ENCODE measurements at places on chromosomes 7 and 10.
A peak's percentile ranks its signal among the peaks of the same experiment; 100 is the strongest.

DNA sequence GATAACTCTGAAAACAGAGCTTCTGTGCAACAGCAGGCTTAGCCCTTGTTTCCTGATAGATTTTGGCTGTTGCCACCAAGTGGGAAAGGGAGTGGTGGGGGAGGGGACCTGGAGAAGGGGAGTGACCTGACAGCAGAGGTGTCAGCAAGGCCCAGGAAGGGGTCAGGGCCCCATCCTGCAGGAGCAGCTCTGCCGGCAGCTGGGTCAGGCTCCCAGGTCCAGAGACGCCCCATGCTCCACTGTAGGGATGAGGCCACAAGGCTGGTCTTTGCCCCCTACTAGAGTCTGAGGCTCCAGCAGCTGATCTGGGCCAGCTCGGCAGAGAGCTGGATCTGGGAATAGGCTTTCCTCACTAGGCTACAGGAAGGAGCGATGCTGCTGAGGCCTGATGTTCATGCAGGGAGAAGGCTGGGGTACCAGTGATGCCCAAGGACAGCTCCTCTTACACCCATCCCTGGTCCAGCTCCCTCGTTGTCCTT lies 44.0 kb upstream of the ZMIZ1 start:
- DNase-seq, result no peak

GRCh38 chr7:602341-603141 lies 82.9 kb upstream of the PDGFA start:
- DNase-seq, result no peak

DNA sequence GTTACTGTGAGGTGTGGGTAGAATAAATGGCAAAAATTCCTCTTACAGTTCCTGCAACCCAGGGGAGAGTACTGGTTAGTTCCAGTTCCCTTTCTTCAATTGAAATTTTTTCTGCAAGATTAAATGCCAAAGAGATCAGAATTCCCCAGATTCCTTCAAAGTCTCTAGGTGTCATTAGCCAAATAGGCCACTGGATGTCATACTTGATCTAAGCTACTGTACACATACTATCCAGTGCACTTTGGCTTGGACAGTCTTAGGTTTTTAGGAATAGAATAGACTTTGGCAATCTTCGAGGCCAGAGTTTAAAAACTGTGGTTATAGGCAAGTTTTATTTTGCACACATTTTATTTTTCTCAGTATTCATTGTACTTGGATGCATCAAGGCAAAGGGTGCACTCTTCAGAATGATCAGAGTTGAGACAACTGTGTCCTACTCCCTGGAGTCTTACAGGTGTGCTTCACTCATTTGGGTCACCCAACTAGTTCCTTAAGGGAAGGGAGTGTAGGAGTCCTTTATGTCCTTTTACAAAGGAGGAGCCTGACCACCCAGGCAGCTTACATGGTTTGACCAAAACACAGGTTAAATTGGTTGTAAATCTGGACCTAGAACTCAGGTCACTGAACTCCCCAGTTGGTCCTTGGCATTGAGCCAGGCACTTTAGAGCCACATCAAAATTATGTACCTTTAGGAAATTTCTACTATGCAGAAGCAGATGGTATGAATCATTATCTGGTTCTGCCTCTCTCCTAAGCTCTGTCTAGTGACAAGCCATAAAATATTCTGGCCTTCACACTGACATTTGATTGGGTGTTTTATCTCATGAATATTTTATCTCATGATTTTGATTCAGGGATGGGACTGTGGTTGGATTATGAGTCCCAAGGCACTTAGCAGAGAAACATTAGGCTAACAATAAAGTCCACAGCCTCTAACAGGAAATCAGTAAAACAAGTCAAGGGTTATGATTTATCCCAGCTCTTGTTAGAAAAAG lies 49.5 kb downstream of the ASAH2B start:
- DNase-seq, result no peak

DNA sequence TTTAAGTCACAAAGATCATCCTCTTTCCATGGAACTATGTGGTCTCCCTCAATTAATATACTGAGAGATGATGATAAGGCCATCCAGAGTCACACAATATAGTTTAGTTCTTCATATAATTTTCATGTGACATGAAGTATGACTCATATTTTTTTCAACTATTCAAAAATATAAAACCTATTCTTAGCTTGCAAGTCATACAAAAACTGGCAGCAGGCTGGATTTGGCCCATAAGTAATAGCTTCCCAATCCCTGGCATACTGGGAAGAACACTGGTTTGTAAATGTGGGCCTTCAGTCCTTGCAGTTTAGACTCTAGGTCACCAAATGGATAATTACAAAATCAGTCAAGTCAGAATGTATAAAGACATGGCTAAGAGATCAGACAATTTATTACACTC lies 356.6 kb downstream of the PPP1R3A start:
- DNase-seq, result no peak

GRCh38 chr10:115654961-115655360 lies 561.8 kb downstream of the ATRNL1 start:
- no peak for DNase-seq

- no peak for DNase-seq
Observed at GRCh38 chr7:70542750-70543376, 589.1 kb upstream of the GALNT17 start.

GRCh38 chr10:71998840-71999194 lies 34.6 kb downstream of the CHST3 start:
- no peak for DNase-seq

DNA sequence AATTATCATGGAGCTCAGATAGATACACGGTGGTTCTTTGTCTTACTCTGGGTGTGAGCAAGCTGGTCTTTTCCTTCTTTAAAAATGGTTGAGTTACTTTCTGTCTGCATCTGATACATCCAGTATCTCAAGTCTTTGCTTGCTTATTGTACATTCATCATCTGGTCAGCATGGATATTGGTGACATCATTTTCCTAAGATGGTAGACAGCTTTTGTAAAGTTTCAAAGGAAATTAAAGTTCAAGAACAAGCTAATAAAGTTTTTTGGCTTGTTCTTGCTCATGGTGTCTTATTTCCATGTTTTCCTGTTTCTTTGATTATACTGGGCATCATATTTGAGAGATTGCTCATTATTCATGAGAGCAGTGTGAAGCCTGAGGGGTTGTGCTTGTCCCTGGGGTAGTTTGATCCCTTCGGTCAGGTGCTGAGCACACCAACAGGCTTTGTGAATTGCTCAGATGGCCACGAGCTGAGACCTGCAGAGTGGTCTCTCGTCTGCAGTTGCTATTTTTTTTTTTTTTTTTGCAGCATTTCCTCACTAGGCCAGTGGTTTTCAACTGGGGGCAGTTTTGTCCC lies 38.5 kb downstream of the MGMT start:
- DNase-seq, result no peak

DNA sequence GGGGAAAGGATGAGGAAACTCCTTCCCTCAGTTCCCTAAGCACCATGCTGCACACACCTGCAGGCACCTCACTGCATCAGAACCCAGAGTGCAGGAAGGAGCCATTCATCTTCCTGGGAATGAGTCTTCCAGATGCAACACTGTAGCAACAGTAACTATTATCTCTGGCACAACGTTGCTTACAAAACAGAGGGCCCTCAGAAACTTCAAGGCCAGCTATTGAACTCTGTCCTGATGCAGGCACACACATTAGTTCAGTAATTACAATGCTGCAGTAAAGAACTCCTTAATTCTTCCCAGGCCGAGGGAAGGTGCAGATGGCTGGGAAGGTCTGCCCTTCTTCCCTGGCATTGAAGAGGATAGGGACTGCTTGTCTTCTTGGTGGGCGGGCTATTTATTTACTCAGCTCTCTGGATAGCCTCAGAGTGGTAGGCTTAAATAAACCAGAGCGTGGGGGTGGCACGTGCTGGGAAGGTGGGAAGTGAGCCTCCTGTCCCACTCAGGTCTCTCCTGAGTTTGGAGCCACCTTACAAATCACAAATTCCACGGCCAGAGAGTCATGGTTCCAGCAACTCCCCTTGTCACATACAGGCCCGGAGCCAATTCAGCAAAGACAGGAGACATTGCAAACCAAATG lies 125.1 kb upstream of the JCAD start:
- no peak for DNase-seq

- no peak for DNase-seq
Observed at GRCh38 chr7:107312418-107312817, 143.6 kb downstream of the HBP1 start.

DNA sequence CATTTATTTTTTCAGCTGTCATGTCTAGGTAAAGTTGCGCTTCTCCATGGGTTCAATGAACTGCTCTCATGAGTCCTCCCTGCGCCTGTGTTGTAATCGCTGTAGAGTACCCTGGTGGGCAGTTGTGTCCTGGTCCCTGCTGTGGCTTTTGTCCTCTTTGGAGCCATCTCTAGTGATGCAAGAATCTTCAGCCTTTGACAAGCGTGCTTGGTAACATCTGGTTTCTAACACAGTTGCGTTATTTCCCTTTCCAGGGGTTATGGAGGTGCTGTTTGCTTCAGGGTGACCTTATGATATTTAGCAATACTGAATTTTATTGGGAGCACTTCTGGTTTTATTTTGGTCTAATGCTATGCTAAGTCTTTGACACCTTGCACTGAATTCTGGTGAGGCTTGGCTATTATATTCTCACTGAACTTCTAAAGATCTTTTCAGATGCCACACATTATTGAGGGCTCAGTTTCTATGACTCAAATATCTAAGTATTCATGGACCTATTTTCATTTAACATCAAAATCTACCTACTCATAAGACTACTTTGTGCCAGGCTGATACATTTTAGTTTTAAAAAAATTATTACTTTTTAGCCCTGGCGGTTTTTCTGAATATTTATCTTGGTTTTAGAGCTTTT lies 88.6 kb downstream of the FANK1 start:
- no peak for DNase-seq

GRCh38 chr7:43071604-43072003 lies 40.8 kb upstream of the HECW1 start:
- DNase-seq, result no peak

DNA sequence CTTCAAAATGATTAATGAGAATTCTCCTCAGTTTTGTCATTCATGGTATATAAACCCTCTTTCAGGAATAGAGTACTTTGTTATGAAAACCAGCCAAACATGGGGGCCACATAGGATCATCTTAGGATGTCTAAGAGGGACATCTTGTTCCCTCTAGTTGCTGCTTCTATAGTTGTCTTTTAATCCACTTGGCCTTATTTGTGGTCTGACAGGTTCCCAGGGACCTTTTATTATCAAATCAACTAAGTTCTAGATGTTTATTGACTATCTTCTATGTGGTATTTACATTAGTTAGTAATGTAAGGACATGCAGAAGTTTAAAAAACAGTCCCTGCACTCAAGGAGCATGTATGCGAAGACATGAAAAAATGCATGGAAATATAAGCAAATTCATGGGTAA lies 1.6 kb upstream of the ZC3HAV1 start:
- DNase-seq, result no peak

DNA sequence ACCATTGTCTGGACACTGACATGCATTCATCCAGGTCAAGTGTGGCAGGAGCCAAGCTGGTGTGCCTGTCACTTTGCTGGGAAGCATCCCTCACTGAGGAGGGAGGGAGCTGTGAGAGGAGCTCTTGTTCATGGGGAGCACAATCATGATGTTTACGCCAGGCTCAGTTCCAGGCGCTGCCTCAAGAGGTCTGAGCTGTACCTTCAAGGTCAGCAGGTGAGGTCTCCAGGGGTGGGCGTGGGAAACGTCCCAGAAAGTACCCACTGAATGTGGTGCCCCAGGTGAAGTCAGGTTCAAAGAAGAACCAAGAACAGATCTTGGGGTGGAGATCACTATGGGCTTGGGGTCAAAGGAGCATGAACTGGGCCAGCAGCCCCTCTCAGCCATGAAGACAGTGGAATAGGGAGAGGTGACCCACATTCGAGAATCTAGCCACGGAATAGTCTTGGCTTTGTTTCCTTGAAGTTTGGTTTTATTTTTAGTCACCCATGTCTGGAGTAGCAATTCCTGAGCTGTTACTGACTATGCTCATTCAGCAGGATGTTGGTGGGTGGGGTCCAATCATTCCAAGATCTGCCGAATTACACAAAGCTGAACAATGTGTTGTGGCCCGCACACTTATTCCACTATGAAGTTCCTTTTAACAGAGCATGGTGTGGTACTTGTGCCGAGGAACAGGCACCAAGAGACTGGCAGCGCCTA lies 29.3 kb downstream of the NPS start:
- no peak for DNase-seq

- peak; percentile 41 for DNase-seq
Observed at GRCh38 chr7:140364819-140365218, 33.5 kb downstream of the SLC37A3 start.

- DNase-seq, result no peak
Observed at GRCh38 chr7:155797262-155798250, 14.7 kb downstream of the SHH start.

DNA sequence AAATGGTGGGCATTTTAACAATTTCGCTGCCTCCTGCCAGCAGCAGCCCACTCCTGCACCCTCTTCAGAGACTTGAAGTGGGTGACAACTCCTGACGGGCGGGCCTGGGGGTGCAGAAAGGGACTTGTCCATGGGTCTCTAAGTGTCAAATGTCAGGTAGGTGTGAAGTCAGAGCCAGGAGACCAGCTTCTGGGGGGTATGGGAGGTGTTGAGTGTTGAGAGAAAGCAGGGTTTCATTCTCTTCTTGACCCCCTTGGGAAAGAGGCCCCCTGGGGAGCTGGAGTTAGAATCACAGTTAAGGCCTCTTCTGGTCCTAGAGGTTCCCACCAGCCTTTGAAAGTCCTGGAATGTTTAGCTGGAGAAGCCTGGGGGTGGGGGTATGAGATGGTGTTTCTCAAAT lies 11.6 kb upstream of the PALD1 start:
- DNase-seq, result no peak

- DNase-seq, result no peak
Observed at GRCh38 chr7:5696346-5697110, 84.9 kb downstream of the RNF216 start.

GRCh38 chr10:15141136-15142054 lies 27.1 kb downstream of the NMT2 start:
- no peak for DNase-seq

GRCh38 chr10:125016123-125016522 lies 74.2 kb downstream of the ZRANB1 start:
- DNase-seq, result no peak

DNA sequence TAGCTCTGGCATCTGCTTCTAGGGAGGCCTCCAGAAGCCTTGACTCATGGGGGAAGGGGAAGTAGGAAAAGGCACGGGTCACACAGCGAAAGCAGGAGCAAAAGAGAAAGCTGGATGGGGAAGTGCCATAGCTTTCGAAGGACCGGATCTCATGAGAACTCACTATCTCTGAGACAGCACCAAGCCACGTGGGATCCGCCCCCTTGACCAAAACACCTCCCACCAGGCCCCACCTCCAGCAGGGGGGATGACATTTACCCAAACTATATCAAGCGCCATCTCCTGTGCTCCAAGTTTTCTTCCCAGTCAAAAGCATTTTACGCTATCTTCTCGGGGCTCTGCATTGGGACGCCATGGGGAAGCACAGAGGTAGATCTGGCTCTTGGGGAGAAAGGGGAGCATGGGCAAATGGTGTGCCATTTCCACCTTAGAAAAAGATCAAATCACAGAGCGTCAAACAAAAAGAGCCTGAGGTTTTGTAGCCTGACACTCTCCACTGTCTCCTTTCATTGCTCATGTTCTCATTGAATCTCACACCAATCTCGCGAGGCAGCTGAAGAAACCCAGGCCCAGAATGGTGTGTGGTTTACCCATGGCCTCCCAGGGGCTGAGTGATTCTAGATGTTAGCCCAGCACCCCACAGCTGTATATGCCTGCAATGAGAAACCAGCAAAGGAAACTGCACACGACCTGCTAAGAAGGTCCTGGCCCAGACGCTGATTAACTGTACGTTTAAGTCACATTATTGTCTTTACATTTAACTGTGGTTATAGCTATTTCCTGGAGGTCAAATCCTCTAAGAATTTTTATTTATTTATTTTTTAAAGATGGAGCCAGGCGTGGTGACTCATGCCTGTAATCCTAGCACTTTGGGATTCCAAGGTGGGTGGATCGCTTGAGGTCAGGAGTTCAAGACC lies 8.1 kb upstream of the OLAH start:
- no peak for DNase-seq

Measured in NCI-H187 (cell line).